ENCODE measurements at places on chromosomes 3 and 15.

DNA sequence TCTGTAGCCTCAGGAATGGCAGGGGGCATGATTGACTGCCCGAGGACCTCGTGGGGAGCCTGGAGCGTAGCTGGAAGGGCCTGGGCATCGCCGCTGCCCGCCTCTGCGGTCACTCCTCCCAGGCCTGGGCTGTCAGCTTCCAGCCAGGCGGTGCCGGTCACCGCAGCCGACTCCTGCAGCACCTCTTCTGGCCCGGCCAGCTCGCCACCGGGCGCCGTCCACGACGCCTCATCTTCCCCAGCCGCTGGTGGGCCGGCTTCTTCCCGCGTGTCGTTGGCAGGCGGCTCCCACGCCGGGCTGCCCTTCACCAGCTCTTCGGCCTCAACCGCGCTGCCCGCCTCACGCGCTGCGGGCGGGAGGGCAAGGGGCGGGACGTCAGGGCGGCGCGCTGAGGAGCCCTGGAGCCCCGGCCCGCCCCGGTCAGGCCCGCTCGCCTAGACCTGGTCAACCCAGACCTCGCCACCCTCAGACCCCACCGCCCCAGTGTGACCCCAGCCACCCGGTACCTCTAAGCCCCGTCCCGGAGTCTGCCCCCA is 1.0 kb downstream of the CSPG5 start:
- no peak for DNase-seq

DNA sequence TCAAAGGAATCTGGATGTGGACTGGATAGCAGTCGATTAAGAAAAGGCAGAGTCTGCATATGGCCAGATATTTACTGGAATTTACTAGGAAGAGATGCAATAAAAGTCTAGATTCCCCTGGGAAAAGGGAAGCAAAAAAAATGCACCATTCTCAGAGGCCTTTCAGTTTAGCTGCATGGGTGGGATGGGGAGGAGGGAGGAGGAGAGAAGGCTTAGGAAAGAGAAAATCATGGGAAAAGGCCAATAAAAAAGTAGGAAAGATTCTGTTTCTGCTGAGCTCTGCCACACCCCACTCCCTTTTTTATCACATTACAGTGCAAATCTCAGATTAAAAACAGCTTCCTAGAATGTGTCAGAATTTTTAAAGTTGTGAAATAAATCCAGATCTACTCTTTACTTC is 103.6 kb downstream of the ADAMTS9 start:
- DNase-seq: no peak

DNA sequence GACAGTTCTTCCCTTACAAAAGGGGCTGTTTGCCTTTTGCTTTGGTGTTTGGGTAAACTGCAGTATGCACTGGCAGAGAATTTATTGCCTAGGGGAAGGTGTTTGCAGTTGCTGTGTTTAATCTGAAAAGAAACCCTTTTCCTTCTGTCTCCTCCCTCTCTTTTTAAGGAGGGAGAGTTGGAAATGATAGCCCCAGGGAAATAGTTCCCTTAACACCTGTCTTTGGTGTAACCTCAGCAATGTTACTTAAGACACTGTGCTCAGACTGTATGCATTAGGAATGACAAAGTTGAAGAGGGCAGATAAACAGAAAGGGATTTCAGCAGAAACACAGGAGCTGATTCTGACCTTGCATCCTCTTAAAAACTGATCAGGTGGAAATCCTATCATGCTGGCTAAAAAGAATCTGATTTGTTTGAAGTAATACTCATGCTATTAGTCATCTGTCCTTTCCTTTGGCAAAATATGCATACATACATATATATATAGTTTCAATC is 125.4 kb downstream of the TP63 start:
- no peak for DNase-seq

DNA sequence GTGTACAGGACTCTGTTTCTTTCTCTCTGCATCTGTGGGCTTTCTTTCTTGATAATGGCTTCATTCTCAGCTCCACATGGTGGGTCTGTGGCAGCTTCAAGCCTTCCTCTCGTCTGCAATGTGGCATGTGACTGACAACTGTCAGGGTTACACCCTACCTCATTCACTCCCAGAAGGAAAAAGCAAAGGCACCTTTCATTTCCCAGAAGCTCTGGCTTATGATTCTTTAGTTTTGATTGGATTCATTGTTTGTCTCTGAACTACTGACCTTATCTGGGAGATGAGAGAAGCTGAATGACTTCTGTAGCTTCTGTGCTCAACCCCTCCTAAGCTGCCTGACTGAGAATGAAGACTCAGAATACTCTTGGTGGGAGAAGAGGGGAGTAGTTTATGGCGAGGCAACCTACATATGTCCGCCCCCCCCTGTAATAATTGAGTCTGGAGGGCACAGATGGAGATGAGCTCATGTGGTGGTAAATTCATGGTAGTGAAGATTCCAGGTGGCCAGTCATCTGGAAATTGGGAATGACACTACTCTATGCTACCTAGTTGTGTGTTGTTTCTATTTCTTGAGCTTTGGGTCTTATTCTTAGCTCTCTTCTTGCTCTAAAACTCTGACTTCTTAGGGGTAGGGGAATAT is 38.4 kb downstream of the KCNAB1 start:
- DNase-seq: no peak

DNA sequence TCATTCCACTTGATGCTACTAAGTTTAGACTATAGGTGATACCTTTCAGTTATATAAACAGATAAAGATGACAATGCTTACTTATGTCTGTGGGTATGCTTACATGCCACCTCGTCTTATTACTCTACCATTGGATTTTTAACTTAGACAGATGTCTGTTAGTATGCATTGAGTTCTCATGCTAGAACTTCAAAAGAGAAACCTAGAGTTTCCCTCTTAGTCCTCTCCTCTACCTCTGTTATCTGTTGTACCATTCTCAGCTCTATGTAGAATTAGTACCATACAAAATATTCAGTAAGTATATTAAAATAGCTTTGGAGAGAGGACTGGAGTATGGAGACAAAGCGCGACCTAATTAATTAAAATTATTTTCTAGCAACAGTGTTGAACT is 111.3 kb downstream of the BBX start:
- no peak for DNase-seq

All from HFFc6 (cell line).